ENCODE measurements at places on chromosomes 12 and 14.
A peak's percentile ranks its signal among the peaks of the same experiment; 100 is the strongest.

DNA sequence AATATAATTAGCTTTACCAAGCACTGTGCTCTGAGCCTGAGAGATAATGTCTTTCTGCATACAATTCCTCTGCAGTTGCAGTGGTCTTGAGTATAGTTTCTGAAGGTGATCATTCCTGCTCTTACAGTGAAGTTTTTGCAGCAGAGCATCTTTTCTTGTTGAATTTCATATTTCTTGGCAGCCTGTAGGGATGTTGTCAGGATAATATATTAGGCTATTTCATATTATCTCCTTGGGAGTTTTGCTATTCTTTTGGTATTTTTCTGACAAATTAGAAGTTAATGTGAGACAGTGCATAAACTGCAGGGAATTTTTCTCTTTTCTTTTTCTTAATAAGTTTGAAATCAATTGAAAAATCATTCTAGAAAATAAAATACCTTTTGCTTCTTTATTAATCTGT lies 1502.6 kb upstream of the FLRT2 start:
- DNase-seq: no peak

- DNase-seq: no peak
These were observed 369.1 kb downstream of the RGS6 start for GRCh38 chr14:72301352-72301751.

- peak; percentile 42 for DNase-seq
These were observed 115.8 kb downstream of the DAD1 start for GRCh38 chr14:22472935-22473854.

DNA sequence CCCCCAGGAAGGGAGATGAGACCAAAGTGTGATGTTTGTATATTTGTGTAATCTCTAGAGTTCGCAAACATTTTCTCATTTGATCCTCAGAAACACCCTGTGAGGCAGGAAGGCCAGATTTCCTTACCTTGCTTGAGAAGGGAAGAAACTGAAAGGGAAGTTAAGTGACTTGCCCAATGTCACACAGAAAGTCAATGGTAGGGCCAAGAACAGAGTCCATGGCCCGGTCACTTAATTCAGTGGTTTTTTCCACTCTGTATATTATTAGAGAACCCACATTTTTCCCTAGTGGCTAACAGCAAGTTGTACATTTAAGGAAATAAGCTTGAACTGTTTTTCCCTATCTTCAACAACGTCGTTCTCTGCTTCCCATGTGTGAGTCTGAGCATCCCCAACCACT lies 25.6 kb upstream of the CHPT1 start:
- DNase-seq: no peak

DNA sequence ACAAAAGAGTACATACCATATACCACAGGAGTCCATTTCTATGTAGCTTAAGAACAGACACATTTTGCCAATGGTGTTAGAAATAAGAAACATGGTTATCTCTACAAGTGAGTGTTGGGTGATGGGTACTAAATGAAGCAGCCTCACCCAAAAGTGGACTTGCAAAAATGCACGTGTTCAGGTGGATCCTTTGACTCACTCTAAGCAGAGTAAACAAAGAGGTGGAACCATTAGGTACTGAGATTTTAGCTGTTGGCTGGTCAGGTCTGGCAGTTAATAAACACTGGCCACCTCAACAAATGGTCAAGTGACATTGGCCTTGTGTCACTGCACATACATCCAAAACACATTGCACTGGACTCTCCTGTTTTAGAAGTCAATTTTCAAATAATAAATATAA lies 27.6 kb downstream of the EVL start:
- DNase-seq: no peak

DNA sequence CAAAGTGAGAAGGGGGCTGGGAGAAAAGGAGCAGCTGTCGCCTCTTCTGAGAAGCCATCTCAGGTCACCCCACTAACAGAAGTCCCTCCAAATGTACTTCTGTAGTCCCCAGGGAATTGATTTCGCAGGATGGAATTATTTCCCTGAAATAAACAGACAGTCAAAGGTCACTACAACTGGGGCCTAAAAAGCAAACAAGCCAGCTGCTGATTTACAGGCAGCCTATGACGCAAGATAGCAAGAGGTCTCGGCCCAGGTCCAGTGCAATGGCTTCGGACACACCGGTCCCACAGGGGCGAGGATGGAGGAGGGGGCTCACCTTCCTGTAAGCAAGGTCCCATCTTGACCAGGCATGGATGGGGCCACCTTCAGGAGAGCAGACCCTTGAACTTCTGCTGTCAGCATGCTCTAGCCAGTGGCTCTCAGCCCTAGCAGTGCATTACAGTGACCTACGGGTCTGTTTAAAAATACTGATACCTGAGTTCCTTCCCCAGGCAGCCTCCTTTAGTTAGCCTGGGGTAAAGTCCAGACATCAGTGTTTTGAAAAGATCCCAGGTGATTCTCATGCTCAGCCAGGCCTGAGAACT lies 18.1 kb downstream of the NUAK1 start:
- DNase-seq: no peak

- peak; percentile 88 for DNase-seq
These were observed 116.8 kb upstream of the SLC38A4 start for GRCh38 chr12:46942579-46942978.

DNA sequence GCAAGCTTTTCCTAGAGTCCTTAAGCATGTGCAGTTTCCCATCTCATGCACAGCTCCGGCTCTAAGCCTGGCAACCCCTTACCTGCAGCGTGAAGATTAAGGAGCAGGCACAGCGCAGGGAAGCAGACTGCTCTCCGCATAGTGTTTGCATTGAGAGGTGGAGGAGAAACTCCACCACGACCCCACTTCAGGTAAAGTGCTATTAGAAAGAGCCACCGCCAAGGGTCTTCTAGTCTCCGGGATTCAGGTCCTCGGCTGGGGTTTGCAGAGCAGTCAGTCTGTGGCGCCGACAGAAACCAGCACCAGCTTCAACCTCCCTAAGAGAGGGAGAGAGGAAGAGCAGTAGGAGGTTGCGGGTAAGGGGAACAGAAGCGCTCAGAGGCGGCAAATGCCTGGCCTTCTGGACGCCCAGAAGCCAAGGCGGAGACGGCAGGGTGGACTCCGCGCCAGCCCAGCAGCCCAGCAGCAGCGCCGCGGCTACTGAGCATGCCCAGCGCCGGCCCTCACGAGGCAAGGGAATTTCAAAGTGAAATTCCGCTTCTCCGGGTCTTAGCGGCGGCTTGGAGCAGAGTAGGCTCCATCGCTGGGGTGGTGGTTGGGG lies at the start of gene PTPRR:
Gene PTPRR, minus strand, starts transcription at position 488 of the 601 bp plus-strand sequence. Its CDS starts 348 bp downstream, at position 140.
- no peak for DNase-seq

GRCh38 chr14:35420036-35420811 lies 15.7 kb upstream of the NFKBIA start:
- DNase-seq: peak; percentile 82

GRCh38 chr12:112214064-112214463 lies 88.7 kb downstream of the TRAFD1 start:
- no peak for DNase-seq

DNA sequence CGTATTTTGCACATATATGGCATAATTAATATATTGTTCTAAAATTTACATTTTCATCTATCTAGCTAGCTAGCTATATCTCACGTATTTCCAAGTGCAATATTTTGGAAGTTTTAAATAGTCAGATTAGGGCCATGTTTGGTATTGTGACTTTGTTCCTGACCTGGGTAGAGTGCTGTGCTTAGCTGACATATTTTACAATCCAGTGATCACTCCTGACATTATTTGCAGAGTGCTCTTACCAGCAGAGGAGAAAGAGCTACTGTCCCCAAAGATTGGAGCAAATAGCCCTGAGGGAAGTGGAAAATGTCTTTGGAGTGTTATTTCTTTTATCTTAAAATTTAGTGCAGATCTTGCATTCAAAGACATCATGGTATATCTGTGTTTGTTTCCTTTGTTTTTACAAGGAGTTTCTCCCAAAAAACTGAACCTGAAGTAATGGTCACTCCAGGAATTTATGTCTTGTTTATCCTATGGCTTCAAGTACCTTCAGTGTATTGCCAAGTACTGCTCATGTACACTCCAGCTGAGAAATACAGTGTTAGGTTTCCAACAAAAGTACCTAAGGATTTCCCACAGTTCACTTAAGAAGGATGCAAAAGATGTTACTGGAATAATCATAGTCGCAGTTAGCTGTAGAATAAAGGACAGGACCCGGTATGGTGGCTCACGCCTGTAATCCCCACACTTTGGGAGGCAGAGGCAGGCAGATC lies 49.4 kb upstream of the PSMA6 start:
- no peak for DNase-seq

- DNase-seq: no peak
These were observed 6.1 kb upstream of the LRP1-AS start for GRCh38 chr12:57153415-57153997.

- no peak for DNase-seq
These were observed 91.9 kb upstream of the MUCL1 start for GRCh38 chr12:54762390-54762789.

DNA sequence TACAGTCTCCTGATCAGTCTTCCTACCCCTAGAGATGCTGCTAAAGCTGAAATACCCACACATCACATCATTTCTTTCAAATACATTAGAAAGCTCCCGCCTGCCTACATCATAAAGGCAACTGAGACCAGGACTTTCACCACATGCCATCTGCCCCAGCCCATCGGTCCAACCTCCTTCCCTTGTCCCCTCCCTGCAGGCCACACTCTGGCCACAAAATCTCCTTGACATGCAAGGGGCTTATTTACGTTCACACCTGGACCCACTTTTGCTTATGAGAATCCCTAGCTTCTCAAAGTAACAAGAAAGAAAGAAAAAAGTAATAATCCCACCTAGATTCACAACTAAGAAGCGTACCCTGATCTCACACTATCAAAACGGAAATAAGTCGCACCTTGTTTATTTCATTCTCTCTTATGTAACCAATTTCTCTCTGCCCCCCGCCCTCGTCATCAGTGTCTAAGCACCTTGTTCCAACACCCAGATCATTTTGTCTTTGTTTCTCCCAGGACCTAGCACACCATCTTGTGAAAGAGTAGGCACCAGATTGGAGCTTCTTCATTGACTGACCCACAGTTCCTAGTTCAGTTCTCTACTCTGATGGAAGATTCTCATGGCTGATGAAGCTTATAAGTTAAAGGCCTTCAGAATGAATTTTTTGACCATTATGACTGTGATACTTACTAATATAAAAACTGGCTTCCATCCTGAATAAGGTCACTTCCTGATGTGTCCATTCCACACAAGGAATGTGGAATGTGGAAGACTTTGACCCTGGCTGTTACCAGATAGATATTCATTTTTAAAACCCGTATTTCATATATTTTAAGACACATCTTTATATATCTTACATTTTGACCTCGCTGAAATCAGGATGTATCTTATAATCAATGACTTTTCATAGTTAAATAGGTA lies 7.7 kb downstream of the WSB2 start:
- no peak for DNase-seq

GRCh38 chr14:21891921-21892320 lies 218.3 kb upstream of the OR4E1 start:
- no peak for DNase-seq

GRCh38 chr12:83198291-83199015 lies 511.7 kb downstream of the TMTC2 start:
- no peak for DNase-seq

DNA sequence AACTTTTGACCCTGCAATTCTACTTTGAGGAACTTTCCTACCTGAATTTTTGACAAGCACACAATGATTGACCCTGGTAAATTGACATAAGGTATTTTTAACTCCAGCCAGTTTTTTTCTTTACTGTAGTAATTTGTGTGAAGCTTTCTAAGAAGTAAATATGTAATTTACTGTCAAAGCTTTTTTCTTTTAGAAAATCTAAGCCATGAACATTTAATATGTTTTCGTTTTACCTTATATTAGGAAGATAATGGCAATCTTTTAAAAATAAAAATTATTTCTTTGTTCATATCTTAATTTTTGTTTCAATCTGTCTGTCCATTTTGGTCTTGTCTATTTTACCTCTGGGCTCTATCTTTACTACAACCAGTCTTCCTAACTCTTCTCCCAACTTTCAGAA lies 279.9 kb downstream of the FBXL14 start:
- no peak for DNase-seq

GRCh38 chr12:132246997-132247717 lies 82.2 kb downstream of the GALNT9 start:
- no peak for DNase-seq

DNA sequence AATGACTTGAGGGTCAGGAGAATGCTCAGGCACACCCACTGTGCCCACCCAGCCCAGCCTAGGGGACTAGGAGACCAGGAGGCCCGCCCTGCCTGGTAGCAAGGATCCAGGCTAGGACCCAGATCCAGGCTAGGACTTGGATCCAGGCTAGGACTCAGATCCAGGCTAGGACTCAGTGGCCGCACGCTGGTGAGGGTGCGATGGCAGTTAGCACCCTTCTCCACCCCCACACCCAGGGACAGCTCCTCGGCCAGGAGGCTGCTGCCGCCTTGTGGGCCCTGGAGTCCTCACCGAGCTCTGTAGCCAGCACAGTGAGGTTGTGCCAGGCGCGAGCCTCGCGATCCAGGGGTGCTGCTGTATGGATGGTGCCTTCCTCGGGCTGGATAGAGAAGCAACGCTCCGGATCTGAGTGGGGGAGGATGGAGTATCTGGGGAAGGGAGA lies 5.1 kb downstream of the CDH24 start:
- no peak for DNase-seq
